CD4-positive, alpha-beta T cell treated with Interleukin-6 at 100 ng/mL for 8 hours (primary cell): ENCODE measurements at places on chromosomes 6 and 20.

- no peak for DNase-seq
Measured at GRCh38 chr20:57210054-57210910, 56.2 kb downstream of the BMP7 start.

DNA sequence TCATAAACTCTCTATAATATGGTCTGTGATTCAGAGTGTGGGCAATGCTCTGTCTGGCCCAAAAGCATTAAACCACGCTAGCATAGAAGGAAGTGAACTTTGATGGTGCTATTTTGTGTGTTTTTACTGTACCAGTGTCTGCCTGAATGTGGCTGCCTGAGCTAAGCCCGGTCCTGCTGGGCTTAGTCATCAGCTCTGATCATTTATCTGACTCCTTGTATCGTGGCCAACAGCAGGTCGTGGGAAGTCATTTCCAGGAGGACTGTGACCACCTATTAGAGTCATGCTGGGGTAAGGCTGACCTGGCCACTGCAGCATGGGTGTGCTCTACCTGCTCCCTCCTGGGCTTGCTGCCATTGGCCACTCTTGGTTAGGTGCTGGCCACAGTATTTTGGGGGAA lies 239.1 kb upstream of the CEP162 start:
- no peak for DNase-seq

GRCh38 chr6:107731422-107732319 lies 92.4 kb downstream of the SCML4 start:
- DNase-seq: peak; percentile 58

GRCh38 chr6:143279385-143279784 lies 171.1 kb downstream of the ADAT2 start:
- DNase-seq: no peak

DNA sequence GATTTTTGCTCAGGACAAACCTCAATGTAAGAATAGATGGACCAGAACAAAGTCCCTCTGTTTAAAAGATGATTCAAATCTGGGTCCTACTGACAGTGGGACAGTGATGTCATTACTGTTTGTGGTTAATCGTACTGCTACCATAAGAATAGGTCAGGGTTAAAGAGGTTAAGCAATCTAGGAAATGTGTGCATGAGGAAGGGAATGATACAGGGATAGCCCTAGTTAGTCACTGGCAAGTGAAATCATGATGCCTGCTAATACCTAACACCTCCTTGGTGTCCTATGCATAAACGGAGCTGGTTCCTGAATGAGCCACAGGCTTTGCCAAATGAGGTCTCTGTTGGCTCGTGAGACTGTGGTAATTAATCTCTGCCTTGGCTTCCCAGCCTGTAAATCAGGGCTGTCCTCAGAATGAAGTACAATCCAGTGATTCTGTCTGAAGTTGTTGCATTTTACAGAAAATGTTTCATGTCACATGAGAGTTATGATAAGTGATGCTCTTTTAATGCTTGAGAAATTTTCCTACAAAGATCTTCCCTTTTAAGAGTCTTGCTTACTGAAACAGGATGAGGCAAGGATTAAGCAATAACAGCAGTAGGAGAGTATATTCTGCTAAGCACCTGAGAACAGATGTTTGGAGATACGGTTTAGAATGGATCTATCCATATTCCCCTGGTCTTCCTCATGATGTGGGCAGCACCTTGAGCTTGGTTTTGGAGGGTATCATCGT lies 3.8 kb downstream of the MEP1A start:
- DNase-seq: no peak

DNA sequence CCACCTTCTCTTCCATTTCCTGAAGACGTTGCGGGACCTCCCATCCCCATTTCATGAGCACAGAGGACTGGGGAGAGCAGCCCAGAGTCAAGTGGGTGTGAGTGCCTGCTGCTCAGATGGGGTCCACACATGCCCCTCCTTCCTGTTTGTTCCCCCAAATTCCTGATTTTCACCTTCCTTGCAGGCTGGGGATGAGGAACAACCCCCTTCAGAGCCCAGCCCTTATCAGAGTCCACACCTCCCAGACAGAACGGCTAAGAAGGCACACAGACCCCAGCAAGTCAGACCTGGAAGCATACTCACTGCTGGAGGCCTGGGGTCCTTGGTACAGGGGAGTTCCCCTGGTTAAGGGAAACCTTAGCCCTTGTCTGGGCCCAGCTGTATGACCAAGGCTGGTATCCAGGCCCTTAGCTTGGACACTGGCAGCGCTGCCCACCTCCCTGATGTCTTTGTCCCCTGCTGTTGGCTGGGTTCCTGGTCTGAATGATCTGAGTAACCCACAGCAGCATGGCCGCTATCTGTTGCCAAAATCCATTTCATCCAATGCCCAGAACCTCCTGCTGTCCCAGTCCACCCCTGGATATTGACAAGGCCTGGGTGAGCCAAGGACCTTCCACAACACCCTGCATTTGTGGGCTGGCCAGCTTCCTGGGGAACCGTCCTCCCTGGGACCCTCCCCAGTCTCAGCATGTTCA lies 230.9 kb downstream of the SYNDIG1 start:
- DNase-seq: no peak

DNA sequence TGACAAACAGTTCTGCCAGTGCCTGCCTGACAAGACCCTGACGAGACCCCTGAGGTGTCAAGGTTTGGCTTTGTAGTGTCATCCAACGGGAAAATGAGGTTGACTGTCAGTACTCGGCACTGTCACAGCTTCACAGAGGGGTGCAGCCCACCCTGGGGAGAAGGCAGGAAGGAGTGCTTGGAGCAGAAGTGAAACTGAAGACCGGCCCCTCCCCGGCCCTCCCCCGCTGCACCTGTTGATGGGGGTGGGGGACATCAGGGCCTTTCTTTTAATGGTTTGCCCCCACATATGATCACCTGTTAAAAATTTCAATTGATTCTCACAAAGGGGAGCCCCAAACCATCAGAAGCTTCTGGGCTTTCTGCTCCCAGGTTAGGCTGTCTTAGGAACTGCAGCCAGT lies 6.8 kb downstream of the PMEPA1 start:
- DNase-seq: no peak

GRCh38 chr6:144266091-144266649 lies 19.0 kb upstream of the UTRN start:
- DNase-seq: no peak

DNA sequence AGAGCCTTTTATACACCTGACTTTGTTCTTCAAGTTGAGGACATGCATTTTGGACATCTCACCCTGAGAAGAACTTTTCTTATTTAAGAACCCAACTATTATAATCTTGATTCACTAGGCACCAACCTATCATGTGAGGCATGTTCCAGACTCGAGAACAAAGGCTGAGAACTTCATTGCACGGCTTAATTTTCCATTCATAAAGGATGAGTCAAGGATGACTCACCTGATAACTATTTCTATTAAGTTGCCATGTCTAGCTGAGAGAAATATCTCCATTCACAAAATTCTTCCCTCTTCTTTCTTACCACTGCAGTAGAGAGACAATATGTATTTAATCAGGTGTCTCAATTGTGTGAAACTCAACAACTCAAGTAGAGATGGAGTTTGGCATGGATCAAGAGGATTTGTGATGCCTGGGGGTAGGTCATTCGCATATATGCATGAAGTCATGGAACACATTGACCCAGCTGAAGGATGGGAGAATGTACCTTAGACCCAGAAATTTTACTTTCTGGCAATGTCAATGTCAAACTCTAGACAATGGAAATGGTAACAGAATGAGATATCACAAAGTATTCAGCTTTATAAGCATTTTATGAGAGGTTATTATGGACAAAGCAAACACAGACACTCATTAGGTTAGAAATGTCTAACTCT lies 208.7 kb upstream of the PRND start:
- DNase-seq: no peak

DNA sequence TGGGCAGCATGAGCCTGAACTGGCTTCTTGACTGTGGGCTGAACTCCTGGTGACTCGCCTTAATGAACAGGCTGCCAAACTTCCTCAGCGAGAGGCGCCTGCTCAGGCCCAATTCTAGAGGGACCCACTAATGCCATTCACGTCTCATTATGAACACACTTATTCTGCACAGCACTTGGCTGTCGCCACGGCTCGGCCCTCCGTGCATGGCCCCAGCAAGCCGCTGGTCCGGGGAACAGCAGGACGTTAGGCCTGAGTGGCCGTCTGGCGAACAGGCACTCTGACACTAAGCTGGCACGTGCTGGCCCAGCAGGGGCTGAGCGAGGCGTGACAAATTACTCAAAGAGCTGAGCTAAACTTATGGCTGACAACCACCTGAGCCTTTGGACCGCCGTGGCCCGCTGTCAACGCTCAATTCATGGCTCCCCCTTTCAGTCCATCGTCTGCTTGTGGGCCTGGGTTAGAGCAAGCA lies 45.9 kb downstream of the INSM1 start:
- DNase-seq: no peak

DNA sequence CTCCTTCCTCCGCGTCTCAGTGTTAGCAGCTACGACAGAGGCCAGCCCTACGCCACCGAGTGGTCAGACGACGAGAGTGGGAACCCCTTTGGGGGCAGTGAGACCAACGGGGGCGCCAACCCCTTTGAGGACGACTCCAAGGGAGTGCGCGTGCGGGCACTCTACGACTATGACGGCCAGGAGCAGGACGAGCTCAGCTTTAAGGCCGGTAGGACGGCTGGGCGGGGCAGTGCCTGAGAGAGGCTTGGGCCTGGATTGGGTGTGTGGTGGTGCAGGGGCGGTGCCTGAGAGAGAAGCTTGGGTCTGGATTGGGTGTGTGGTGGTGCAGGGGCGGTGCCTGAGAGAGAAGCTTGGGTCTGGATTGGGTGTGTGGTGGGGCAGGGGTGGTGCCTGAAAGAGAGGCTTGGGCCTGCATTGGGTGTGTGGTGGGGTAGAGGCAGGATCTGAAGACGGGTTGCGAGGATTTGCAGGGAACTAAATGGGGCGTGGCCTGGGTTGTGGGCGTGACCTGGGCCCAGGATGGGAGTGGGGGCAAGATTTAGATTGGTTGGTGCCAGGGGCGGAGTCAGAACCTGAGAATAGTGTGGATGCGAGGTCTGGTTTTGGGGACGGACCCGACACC lies 24.4 kb downstream of the SPDEF start:
- DNase-seq: peak; percentile 34

DNA sequence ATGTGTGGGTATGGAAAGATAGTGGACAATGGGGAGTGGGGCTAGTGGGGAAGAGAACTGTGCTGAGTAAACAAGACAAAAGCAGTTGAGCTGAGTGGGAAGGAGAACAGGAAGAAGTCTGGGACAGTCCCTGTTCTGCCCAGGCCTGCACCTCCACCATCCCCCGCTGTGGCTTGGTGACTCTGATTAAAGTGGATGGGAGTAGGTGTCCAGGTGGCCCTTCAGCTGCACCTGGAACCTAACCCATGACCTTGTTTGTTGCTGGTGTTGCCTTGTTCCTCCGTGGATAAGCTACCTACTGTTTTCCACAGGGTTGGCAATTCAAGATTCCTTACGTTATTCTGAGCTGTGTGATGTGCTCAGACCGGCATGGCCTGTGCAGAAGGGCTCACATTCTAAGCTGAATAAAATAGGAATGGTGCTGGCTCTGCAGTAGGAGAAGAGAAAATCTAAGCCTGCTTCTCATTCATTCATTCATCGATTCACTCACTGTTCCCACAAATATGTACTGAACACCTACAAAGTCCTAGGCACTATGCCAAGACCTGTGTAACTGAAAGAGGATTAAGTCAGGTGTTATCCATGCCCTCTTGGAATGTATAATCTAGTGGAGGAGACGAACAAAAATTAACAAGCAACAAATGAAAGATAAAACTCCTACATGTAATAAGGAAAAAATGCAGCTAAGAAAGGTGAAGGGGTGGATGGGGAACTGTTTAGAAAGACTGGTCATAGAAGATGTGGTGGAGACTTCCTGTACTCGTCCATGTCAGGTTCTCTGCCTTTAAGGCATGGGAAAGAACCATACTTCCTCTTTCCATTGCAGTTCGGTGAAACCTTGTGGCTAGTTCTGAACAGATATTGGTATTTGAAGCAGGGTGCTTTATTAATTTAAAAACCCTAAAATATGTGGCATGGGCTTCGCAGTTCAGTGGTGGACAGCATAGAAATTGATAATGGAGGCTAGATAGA lies 10.1 kb upstream of the CALHM6 start:
- no peak for DNase-seq

DNA sequence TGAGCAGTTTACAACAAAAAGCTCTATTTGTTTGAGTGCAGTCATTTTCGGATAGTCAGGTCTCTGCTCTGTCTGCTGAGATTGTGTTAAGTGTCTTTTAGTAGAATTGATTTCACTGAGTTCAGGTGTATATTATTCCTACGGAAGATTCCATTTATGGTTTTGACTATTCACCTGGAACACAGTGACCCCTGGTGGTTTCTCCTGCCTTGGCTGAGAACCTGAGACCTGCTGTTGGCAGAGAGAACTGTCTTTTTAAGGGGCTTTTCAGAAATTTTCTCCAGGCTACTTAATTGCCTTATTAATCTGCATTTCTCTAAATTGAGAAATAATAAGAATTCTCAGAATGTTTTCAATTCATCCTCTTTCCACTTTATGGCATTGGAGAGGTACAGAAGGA lies 508.0 kb downstream of the TBC1D32 start:
- DNase-seq: no peak

GRCh38 chr6:17472653-17473183 lies 79.3 kb downstream of the CAP2 start:
- DNase-seq: no peak

DNA sequence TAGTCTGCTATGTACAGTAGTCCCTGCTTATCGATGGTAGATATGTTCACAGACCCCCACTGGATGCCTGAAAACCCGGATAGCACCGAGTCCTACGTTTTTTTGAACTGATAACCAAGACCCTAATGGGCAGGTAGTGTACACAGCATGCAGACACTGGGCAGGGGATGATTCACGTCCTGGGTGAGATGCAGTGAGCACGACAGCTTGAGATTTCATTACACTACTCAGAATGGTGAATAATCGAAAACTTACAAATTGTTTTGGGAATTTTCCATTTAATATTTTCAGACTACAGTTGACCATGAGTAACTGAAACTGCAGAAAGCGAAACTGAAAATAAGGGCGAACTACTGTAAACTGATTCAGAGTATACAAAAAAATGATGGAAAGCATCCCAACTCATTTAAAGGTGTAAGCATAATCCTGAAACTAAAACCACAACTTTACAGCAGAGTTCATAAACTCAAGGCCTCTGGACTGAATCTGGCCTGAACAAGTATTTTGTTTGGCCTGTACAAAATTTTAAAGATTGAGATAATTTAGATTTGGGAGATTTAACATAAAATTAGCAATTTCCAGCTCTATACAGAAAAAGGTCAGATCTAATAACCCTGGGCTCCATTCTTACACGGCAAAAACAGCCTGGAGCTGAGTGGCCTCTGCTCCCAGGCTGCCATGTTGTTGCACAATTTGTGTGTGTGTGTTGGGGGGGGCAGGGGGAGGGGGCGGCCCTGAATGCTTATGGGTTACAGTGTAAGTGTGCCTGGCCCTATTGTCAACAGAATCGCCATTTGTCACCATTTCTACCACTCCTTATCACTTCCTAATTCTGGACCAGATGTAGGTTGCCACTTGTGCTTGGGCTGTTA lies 34.9 kb downstream of the RNF24 start:
- peak; percentile 29 for DNase-seq
